Left lung (tissue), 14 donors: ENCODE measurements at places on chromosomes 5 and 9. TPM values are rescaled to one million over a fixed set of nuclear protein-coding genes. Genes with fewer than 3 reads are reported as not detected.

KIF12 gene
- polyA plus RNA-seq: 54.7 TPM

- DNase-seq: peak; percentile 44
These were observed 33.4 kb upstream of the SPATA31E1 start for GRCh38 chr9:87849144-87849758.

DNA sequence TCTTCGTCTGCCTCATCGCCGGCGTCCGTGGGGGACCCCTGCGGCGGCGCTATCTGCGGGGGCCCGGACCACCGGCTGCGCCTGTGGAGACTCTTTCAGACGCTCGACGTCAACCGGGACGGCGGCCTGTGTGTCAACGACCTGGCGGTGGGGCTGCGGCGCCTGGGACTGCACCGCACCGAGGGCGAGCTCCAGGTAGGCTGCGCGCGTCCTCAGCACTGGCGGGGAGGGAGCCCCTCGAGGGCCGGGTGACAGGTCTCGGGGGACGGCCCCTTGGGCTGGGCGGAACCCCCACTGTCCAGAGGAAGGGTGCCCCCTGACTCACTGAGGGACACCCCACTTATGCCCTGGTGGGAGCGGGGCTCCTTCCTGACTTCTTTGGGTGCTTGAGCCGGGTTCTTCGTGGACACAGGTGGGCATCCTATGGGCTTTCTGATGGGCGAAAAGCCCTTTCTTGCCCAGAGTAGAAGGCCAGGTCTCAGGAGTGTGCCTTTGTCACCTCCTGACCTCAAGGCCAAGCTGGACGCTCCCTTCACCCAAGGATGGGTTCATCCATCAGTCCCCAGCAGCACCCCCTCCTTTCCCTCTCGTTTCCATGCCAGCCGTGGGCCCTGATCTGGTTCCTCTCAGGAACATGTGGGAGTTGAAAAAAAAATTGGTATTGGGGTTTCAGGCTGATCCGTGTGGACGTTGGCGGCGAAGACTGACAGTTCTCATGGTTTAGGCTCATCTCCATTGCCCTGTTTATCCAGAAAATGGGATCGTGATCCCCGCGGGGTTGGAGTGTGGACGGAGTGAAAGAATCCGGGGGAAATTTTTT, 564 bp downstream of the SLC25A25 start:
- no peak for DNase-seq

- DNase-seq: no peak
These were observed 9.5 kb upstream of the MRPS2 start for GRCh38 chr9:135490980-135491464.

GRCh38 chr5:53926026-53926425, 365.6 kb downstream of the NDUFS4 start:
- no peak for DNase-seq

DNA sequence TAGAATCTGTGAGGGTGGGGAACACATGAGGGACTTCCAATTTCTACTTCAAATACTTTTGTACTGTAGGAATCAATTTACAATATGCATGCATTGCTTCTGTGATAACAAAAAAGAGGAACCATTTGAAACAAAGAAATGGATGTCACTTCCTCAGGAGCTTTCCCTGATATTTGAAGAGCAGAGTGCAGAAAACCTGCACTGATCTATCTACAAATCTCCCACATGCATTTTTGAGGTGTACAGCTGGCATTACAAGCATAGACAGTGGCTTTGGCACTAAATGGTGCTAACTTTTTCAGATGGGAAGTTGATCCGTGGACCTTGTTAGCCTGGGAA, 27.7 kb downstream of the YIPF5 start:
- DNase-seq: no peak

- DNase-seq: no peak
These were observed 23.7 kb upstream of the OR2S2 start for GRCh38 chr9:35981699-35982098.

- no peak for DNase-seq
These were observed 56.4 kb upstream of the MYO10 start for GRCh38 chr5:16992444-16992843.

DNA sequence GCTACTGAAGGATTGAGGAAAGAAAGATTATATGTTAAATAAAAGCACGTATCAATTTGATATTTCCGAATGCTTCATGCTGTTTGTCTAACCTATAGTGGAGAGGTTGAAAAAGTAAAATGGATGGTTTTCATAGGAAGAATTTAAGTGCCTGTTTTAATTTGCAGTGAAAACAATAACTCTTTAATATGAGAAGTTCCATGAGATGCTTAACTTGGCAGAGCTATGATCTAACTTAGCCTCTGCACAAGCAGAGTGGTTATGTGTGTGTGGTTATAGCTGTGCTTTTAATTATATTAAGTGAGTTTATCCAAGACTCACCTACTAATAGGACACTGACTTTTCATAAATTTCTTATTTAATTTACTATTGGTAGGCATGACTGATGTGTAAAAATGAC, 57.4 kb downstream of the AOPEP start:
- no peak for DNase-seq

GRCh38 chr5:127216898-127217675, 73.5 kb upstream of the MEGF10 start:
- no peak for DNase-seq

GRCh38 chr5:116842514-116842961, 267.9 kb upstream of the SEMA6A start:
- DNase-seq: no peak

- no peak for DNase-seq
These were observed 60.3 kb downstream of the GCNT1 start for GRCh38 chr9:76519075-76519835.

DNA sequence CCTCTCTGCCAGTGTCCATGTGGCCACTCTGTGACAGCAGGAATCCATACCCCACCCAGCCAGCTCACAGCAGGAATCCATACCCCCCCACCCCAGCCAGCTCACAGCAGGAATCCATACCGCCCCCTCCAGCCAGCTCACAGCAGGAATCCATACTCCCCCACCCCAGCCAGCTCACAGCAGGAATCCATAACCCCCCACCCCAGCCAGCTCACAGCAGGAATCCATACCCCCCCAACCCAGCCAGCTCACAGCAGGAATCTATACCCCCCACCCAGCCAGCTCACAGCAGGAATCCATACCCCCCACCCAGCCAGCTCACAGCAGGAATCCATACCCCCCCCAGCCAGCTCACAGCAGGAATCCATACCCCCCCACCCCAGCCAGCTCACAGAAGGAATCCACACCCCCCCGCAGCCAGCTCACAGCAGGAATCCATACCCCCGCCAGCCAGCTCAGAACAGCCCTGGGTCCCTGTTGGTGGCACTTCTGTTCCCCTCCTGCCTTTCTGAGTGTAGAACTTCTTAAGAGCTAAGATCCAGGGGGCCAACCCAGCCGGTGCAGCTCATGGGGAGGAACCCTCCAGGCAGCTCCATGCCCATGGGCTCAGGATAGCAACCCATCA, 8.4 kb upstream of the RXRA start:
- DNase-seq: no peak

GRCh38 chr5:5492087-5492933, 69.8 kb downstream of the ICE1 start:
- no peak for DNase-seq

GRCh38 chr5:177438468-177438867, 8.1 kb upstream of the PRR7 start:
- DNase-seq: no peak
